T1000 (cell line): ENCODE measurements at places on chromosomes 5 and 9.

DNA sequence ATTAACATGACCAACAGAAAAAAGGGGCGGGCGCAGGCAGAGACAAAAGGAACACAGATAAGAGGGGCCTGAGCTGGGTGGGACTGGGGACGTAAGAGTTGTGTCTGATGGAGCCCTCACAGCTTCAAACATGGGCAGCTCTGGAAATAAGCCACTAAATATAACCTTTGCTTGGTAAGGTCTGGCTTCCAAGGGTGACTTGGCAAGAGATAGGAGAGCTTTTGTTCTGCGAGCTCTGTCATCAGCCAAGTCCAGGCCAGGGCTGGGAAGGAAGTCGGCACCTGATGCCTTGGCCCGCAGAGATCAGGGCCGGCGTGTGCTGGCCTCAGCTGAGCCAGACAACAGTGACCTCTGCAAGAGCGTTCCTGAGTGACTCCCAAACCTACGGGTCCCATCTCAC is 11.8 kb downstream of the TRUB2 start:
- DNase-seq: no peak

DNA sequence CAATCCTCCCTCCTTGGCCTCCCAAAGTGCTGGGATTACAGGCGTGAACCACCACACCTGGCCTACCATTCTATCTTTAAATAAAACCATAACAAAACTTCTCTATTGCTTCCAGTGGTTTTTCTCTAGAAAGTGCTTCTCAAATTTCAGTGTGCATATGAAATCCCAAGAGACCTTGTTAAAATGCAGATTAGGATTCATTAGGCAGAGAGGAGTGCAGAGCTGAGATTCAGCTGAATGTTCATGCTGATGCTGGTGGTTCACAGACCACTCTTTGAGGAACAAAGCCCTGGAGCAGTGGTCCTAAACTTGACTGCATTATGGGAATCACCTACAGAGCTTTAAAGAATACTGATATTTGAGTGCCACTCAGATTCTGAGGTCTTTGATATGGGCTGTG is 28.2 kb downstream of the CARD6 start:
- no peak for DNase-seq

DNA sequence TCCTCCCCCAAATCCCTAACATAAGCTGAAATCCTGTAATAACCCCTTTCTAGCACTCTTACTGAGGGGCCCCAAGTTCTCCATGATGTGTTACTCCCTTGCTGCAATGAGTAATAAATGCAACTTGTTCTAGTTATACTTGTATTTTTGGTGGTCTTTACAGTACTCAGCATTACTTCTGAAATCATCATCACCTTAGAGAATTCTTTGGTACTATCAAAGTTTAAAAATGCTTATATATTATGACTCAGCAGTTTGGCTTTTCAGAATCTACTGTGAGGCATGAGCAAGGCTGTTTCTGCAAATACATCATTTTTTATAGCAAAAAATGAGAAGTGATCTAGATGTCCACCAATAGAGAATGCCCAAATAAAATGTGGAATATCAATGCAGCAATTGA is 20.7 kb upstream of the ROPN1L start:
- DNase-seq: no peak

DNA sequence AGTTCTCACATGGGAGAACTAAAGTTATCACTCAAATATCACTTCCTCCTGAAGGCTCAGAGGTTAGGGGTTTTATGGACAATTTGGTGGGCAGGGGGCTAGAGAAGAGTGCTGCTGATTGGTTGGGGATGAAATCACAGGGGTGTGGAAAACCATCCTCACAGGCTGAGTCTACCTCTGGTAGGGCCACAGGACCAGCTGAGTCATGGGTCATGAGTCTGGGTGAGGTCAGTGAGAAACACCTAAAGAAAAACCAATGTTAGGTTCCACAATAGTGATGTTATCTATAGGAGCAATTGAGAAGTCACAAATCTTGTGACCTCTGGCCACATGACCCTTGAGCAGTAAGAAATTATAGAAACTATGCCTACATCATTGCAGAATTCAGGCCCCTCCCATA is 203.3 kb upstream of the TARS1 start:
- no peak for DNase-seq

- DNase-seq: no peak
Observed at GRCh38 chr9:135082536-135082935, 4.9 kb upstream of the OLFM1 start.

GRCh38 chr5:32909207-32909606 is 198.1 kb downstream of the NPR3 start:
- DNase-seq: no peak

- no peak for DNase-seq
Observed at GRCh38 chr5:32597041-32597629, 11.8 kb downstream of the SUB1 start.

- no peak for DNase-seq
Observed at GRCh38 chr9:80867731-80868130, 821.6 kb downstream of the TLE1 start.

- no peak for DNase-seq
Observed at GRCh38 chr9:37105234-37105633, 15.1 kb upstream of the ZCCHC7 start.
